ENCODE measurements at places on chromosomes 7 and 10.

GRCh38 chr10:130802301-130802700 lies 509.2 kb downstream of the TCERG1L start:
- no peak for DNase-seq

DNA sequence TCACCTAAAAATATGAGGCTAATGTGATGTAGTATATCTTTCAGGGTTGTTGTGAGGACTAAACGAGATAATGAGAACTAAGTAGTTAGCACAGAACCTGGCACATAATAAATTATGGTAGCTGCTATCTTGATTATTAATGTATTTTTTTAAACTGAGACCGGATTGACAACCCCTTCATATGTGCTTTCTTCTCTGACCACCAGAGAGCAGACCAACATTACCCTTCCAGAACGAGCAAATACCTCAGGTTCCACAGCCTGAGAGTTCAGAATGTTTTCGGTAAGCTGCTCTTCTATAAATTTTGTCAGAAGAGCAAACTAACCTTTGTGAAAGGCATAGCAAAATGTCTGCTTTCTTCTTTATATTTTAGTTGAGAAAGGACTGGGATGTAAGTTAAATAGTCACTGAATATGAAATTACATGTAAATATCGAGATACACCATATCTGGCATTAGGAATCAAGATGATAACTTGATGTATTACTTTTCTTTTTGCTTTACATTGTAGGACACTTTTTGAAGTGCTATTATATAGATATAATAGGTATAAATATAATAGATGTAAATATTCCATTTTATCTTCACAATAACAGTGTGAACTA lies 13.6 kb upstream of the BPGM start:
- peak; percentile 37 for DNase-seq

- no peak for DNase-seq
These were observed 3.4 kb upstream of the CHST12 start for GRCh38 chr7:2399848-2400587.

DNA sequence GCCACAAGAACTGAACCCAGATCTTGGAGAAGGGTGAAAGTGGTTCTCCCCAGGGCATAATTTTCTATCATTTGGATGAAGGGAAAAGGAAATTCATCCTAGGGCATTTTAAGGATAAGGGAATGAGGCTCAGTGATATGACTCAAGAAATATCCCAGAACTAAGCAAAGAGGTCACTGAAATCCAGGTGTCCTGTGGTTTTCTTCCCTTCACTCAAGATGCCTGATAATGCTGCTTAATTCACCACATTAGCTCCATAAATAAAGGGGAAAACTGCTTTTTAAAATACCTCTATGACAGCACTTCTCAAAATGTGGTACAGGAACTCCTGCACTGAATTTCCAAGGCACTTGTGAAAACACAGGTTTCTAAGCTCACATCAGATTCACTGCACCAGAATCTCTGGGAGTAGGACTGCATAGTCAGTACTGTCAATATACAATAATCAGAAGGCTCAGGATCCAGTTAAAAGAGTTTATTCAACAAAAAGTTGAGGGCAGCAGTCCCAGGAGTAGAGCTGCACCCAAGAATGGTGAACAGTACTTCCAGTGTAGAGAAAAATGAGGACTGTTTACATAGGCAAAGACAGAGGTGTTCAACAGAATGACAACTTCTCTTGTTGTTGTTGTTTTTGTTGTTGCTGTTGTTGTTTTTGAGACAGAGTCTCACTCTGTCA lies 2.9 kb downstream of the IFIT3 start:
- no peak for DNase-seq

Data from NCI-H524 (cell line).